ENCODE measurements at places on chromosomes 4 and X.

DNA sequence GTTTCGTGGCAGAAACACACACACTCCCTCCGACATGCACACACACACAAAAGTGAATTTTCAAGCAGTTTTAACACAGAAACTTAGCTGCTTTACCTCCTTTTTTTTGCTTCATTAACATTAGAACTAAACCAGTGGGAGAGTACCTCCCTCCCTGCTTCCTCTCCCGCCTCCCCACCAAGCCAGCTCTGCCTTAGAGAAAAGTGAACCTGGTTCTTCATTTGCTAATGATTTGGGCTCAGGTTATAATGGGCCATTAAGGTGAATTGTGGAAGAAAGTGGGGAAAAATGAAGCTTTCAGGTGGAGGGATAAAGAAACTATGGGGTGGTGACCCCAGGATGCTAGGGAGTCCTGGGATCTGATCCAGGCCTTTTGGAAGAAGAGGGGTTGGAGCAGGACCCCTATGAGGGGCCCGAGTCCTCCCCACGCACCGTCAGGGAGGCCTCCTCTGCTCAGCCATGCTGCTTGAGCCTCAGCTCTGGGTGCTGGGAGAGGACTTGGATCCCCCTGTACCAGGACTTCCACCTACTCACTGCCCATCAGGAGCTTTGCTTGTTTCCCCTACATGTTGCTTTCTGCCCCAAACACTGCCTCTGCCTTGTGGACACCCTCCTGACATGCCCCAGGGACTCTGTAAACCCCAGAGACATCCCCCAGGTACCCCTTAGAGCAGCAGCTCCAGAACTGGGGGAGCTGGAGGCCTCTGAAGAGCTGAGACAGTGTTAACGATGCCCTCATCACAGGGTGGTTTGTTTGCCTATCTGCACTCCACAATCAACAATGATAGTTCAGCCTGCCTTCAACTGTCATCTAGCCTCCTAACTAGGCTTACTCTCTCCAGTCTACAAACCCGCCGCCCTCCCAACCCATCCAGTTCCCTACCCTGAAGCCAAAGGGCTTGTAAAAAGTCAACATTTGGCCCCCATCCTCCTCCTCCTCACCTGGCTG is 6.5 kb upstream of the JADE1 start:
- no peak for DNase-seq

- no peak for DNase-seq
Observed at GRCh38 chr4:167239627-167240026, 5.3 kb upstream of the SPOCK3 start.

- no peak for DNase-seq
Observed at GRCh38 chrX:68917799-68918198, 89.0 kb downstream of the EFNB1 start.

DNA sequence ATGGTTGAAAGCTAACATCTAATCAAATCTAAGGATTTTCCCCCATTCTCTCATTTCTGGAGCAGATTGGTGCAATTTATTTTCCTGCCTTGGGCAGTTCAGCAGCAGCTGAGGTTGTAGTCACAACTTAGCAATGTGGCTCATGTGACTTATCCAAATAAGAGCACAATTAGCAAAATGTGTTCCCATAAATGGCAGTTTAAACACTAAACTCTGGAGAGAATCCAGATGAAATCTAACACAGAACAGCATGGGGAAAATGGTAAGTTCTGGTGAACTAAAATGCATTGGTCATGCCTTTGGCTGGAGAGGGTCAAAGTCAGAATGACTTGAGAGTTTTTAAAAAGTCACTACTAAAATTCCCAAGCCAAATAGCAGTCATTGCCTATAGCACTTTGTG is 422.6 kb upstream of the DIPK2B start:
- no peak for DNase-seq

GRCh38 chr4:118389721-118390120 is 36.9 kb upstream of the PRSS12 start:
- DNase-seq = no peak

DNA sequence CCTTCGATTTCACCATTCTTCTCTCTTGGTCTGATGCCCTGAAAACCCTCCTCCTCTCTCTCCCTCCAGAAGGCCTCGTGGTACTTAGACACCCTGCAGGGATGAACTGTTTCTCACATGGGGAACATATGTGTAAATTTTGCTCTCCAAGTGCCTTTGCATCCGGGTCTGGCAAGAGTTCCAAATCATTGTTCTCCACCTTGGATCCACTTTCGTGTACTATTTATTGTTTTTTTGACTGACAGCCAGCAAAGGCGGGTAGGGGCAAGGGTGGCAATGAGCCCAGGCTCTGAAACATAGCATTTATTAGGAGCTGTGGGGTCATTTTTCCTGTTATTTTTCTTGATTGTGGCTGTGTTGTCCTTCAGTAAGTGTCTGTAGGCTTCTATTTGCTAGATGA is 81.7 kb downstream of the RTL5 start:
- no peak for DNase-seq

Measured in NCI-H1092 (cell line).